Transverse colon (tissue), 4 donors: ENCODE measurements at places on chromosomes 5 and 9. TPM values are rescaled to one million over a fixed set of nuclear protein-coding genes. Genes with fewer than 3 reads are reported as not detected.

DNA sequence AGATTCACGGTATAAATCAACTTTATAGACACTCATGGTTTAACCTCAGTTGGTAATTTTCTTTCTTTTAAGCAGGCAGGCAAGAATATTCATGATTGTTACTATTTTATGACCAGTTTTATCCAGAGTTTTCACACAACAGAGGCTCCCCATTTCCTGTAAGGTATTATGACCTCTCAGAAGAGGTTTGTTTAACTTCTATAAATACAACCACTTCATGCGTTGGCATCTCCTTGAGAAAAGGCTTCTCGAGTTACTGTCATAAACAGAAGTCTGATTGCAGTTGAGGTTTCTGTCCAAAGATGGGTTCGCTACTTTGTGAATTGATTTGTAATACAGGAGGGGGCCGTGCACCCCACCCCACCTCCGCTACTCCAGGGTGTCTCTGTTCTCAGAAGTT is 55.3 kb downstream of the ENTREP1 start:
- H3K27ac ChIP-seq, result no peak overlapping the region
- no peaks in the 10 kb centered on the region for H3K27me3 ChIP-seq

Gene ARRDC1
- 560 TPM for total RNA-seq

DNA sequence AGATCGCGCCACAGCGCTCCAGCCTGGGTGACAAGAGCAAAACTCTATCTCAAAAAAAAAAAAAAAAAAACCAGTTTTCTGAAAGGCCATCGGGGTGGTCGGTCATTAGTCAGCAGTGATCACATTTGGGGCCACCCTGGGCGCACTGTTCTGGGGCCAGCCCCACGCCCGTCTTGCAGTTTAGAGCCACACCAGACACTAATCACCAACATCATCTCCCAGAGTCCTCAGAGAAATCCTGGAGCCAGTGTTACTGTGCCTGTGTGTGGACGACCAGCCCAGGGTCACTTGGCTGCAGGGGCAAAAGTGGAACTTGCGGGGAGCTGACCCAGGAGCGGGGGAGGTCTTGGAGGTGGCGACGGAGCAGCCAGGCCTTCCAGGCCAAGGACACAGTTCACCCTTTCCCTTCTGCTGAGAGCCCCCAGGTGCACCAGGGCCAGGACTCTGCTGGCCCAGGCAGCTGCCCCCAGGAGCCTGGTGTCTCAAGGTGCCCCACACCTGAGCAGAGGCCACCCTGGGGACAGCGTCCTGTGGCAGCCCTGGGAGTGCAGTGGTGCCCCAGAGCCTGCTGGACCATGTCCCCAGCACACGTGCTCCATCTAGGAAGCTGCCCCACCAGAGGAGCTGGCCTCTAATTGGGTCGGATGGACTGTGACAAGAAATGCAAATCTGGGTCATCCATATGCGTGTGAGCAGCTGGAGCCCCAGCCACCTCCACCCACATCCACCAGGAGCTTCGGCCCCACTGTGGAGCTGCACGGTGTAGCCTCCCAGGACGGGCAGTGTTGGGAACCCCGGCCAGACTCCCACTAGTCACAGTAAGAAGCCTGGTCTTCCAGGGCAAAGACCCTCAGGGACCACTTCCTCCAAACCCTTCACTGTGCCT is 51.1 kb downstream of the NEK6 start:
- DNase-seq, result no peak
- H3K4me1 ChIP-seq, result no peaks in the 10 kb centered on the region
- no peaks in the 10 kb centered on the region for H3K36me3 ChIP-seq
- no peaks in the 10 kb centered on the region for H3K27me3 ChIP-seq
- no peak overlapping the region for H3K4me3 ChIP-seq

DNA sequence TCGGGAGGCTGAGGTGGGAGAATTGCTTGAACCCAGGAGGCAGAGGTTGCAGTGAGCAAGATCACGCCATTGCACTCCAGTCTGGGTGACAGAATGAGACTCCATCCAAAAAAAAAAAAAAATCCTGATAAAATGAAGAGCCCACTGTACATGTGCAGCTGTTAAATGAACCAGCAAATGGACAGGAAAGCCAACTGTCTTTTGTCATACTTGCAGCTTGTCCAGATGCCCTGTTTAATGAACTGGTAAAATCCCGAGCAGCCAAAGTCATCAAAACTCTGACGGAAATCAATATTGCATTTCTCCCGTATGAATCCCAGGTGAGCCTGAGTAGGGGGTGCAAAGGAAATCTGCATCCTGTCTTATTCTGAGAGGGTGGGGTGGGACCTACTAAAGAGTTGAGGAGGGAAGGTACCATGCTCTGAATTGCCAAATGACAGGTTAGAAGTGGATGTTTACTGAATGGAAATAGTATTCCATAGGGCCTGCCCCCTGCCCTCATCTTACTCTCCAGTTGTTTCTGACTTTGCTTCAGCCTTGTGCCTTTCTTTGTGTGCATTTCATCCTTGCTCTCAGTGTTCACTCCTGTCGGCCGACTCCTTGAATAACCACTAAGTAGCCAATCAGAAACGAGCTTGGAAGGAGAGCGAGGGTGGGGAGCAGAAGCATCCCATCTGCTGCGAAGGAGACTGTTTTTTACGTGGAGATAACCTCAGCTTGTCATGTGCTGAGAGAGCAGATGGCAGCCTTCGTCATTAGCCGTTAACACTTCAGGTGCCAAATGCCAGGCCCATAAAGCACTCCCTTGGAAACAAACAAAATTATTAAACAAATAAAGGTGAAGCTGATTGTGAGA is 45.7 kb upstream of the CFAP157 start:
- H3K27ac ChIP-seq, result no peak overlapping the region
- no peaks in the 10 kb centered on the region for H3K27me3 ChIP-seq
- H3K4me3 ChIP-seq, result no peak overlapping the region
- no peaks in the 10 kb centered on the region for H3K4me1 ChIP-seq
- H3K36me3 ChIP-seq, result no peaks in the 10 kb centered on the region

DNA sequence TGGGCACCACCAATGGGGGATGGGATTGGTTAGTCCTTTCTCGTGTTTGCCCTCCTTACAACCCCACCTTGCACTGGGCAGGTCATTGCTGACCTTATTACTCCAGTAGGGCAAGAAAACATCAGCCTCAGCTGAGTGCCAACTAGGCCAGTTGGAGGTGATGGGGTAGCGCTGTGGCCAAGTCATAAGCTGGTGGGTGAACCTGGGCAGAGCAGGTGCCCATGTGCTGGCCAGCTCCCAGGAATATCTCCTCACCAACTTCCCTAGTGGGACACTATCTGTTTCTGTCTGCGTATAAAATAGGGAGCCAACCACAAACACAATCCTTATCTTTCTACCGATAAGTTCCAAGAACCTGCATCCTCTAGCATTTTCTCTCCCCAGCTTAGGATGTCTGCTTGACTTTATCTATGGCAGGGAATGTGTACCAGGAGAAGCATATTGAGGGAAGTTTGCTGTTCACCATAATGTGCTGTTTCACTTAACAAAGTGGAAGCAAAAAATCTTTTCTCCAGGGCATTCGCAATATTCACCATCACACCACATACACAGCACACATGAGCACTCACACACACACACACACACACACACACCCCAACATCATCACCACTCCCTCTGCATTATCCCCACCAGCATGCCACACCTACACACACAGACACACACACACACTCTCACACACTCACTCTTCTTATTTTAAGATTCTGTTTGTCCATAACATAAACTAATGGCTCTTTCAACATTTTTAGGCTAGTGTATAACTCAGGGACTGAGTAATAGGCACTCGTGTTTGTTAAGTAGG is 390.0 kb downstream of the ENC1 start:
- H3K36me3 ChIP-seq, result no peaks in the 10 kb centered on the region
- peaks cover 6% of the 10 kb centered on the region for H3K4me1 ChIP-seq
- no peak for DNase-seq
- no peaks in the 10 kb centered on the region for H3K27me3 ChIP-seq
- H3K27ac ChIP-seq, result peak overlapping the region; percentile 61
- no peak overlapping the region for H3K4me3 ChIP-seq

Gene SLIT3
- total RNA-seq, result 60.5 TPM

GRCh38 chr5:32229586-32229985 is 55.5 kb upstream of the GOLPH3 start:
- H3K4me3 ChIP-seq, result no peak overlapping the region
- H3K4me1 ChIP-seq, result peaks cover 4% of the 10 kb centered on the region
- H3K27ac ChIP-seq, result no peak overlapping the region
